ENCODE measurements at places on chromosomes 7 and 10.

DNA sequence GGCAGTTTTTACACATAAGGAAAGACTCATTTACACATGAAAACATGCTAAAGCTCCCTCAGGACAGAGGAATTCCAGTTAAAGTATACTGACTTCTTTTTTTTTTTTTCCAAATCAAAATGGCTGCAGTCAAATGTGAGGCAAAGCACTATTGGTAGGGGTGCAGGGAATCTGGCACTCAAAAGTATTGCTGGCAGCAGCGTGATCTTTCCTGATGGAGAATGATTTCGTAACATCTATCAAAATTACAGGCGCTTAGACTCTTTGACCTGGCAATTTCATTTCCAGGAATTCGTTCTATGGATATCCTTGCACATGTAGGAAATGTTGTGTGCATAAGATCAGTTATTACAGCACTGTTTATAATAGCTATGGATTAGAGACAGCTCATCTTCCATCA, 65.7 kb downstream of the VSTM4 start:
- no peak for DNase-seq

DNA sequence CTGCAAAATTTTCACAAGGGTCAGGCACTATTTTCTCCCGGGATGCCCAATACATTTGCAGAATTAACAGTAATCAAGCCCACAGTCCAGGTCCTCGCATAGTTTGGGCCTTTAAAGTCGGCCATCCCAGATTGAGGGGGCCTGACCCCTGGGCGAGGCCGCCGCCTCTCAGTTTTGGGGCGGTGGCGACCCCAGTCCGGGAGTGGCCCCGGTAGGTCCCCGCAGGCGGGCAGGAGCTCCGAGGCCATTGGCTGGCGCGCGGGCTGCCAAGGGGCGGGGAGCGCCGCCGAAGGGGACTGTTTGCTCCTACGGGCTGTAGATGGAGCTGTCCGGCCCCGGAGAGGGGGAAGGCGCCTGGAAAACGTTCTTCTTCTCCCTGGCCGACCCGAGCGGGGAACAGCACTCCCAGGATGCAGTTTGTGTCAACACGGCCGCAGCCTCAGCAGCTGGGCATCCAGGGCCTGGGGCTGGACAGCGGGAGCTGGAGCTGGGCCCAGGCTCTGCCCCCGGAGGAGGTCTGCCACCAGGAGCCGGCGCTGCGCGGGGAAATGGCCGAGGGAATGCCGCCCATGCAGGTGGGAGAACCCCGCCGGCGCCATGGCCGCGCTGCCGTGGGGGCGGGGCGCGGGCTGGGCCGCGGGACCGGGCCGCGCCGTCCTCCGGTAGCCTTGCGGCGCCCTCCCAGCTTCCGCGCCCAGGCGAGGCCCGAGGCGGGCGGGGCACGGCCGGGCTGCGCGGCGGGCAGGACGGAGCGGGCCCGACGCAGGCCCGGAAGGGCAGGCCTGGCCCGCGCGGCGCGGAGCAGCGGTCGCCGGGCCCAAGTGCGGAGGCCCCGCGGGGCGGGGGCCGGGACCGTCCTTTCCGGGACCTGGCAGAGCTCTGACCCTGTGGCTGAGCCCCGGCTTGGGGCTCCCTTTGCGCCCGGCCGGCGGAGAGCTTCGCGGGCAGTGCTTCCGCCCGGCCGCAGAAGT, at the start of gene ZNF282:
Gene ZNF282 (plus strand): TSS at position 367 of the 971 bp plus-strand sequence. CDS start 44 bp downstream, at position 411.
- peak; percentile 45 for DNase-seq

- no peak for DNase-seq
Measured at GRCh38 chr10:85919491-85920021, 447.0 kb downstream of the GRID1 start.

- DNase-seq: no peak
Measured at GRCh38 chr10:87721781-87722180, 62.1 kb downstream of the PAPSS2 start.

GRCh38 chr7:96826089-96826488, 116.4 kb upstream of the SEM1 start:
- no peak for DNase-seq

DNA sequence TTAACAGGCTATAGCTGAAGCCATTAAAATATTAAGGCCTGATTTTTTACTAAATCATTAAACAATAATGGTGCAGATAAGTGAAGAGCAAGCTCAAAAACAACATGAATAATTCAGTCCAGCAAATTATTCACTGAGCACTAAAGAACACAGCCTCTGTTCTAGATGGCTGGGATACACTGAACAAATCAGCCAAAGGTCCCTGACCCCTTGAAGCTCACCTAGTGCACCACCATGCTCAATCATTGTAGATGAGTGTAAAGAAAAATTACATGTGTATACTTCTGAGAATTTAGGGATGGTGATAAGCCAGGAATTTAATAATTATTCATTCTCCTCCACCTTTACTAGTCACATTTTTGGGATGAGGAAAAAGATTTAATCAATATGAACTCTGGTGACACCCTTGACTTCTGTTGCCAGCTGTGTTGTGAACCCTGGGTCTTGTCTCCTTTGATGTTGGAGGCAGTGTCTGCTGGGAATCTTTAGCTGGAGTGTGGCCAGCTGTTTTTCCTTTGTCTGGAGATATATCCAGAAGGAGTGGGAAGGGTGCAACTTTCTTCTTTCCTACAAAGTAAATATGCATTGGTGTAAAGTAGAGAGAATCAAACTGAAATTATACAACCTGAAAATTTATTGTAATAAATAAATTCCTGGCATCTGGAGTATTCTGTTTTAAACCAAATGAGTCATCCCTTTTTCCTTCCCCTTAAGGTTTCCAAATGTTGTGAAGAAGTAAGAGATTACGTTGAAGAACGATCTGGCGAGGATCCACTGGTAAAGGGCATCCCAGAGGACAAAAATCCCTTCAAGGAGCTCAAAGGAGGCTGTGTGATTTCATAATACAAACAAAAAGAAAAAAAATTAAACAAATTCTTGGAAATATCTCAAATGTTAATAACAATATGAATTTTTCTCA, 4.0 kb downstream of the GNGT1 start:
- DNase-seq: no peak

- DNase-seq: no peak
Measured at GRCh38 chr10:45452743-45453452, 78.9 kb downstream of the ALOX5 start.

DNA sequence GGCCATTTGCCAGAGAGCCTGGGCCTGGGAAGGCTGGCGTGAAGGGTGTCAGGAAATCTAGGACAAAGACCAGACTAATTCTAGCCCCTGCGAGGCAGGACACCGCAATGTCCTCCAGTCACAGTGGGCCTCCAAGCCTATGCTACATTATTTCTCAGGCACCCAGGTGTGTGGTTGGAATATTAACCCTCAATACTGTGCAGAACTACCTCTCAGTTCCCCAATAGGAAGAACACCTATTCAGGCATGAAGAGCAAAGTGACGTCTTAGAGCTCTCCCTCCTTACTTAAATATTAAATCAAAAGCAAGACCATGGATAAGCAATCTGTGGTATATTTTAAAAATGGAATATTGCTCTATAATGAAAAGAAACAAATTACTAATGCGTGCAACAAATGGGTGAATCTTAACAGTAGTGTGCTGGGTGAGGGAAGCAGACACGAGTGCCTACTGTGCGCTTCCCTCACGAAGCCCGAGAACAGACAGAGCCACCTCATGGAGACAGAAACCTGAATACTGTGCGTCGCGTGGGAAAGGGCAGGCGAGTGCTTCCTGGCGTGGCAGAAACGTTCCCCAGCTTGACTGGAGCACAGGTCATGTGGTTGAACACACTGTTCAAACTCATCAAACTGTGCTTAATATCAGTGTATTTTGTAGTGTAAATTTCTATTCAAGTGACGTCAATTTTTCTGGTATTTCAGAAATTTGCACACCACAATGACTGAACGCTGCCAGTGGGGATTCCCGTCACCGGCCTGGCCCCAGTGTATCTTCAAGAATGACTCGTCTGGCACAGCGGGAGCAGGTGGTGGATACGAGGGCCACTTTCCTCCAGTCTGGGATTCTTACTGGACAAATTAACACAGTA, 15.5 kb upstream of the PTPRN2 start:
- DNase-seq: no peak

Measured in activated T-cell treated with anti-CD3 and anti-CD28 coated beads for 4 hours (primary cell).